ENCODE measurements at places on chromosomes 12 and 14.

DNA sequence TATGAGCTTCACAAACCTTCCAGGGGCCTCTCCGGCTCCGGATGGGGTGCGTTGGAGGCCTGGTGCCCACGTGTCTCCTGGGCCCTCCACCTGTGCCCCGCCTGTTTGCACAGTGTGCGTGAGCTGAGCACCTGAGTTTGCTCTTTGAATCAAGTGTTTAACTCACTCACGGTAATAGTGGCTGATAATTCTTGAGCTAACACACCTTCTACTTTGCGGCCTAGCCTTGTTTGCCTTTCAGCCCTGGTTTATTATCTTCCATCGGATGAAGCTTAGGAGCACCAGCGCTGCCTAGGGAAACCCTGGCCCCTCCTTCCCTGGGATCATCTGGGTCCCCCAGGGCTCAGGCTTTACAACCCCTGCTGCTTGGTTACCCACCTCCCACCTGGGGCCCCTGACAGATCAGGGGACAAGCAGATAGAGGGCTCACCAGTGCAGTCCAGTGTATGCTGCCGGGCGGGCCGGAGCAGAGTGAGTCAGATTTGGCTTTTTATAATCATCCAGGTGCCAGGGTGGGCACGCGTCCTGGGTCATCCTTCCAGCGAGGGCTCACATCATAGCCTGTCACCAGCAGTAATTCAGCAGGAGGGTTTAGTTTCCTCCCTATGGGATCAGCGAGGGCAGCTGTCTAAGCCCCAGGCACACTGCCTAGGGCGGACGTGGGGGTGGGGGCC is 62.8 kb upstream of the RFLNA start:
- no peak for DNase-seq

GRCh38 chr12:112206944-112207343 is 81.6 kb downstream of the TRAFD1 start:
- DNase-seq: no peak

GRCh38 chr12:104197264-104197663 is 18.3 kb upstream of the TXNRD1 start:
- DNase-seq: peak; percentile 32

GRCh38 chr14:93869427-93869826 is 57.7 kb upstream of the FAM181A start:
- DNase-seq: no peak

DNA sequence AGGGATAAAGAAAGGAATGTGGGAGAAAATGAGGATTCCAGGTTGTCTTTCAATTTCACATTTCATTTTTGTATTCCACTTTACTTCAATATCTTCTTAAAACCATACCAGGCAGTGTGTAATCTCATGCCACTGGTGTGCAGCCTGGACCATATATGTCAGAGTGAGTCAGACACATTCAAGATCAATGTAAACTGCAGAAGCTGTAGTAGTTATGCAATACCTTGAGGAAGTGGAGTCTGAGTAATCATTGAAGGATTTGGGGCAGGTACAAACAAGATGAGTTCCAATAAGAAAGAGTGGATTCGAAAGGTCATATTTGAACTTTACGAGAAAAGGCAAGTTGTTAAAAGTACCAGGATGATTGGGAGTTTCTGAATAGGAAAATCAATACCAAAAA is 14.1 kb downstream of the PLCZ1 start:
- no peak for DNase-seq

DNA sequence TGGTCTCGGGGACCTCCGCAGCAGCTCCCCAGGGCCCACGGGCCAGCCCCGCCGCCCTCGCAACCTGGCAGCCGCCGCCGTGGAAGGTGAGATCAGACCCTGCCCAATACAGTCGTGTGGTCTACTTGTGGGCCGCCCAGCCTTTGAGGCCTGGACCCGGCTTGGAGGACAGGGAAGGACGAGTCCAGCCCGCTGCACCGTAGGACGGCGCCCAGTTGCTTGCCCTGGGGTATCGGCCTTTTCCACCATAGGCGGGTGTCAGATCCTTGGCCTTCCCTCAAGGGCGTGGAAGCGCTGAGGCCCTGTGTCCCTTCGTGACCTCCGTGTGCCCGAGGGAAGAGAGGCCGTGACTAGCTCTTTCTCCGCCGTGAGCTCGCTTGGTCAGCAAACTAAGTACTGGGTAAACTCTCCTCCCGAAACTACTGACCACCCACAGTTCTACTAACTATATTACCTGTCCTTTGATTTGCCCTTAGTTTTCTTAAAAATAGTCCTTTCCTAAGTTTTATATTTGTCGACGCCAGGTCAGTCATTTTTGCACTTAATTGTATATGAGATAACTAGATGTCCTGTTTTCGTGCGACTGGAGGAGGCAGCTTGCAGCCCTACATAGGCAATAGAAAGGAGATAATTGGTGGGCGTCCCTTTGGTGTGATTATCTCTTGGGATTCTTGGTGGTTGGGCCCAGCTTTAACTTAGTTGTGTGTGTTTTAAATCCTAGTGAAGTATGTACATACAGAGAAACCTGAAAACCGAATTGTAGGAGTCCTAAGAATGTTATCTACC is 757 bp downstream of the SLC25A3 start:
- peak; percentile 25 for DNase-seq

DNA sequence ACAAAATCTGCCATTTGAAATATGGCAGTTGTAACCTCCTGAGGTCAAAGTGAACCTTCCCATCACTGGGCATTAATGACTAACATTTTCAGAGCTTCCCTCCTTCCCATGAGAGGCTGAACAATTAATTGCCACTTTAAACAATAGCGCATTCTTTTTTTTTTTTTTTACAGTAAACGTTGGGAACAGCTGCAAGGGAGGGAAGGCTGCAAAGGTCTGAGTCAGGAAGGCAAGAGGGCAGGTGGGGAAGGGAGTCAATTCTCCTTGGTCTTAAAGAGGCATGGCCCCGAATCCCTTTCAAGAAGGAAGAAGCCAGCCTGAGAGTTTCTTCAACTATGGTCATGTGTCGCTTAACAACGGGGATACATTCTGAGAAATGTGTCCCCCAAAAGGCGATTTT is 41.0 kb upstream of the PLEKHG3 start:
- no peak for DNase-seq

GRCh38 chr12:117129391-117129790 is 30.2 kb upstream of the TESC start:
- DNase-seq: no peak

DNA sequence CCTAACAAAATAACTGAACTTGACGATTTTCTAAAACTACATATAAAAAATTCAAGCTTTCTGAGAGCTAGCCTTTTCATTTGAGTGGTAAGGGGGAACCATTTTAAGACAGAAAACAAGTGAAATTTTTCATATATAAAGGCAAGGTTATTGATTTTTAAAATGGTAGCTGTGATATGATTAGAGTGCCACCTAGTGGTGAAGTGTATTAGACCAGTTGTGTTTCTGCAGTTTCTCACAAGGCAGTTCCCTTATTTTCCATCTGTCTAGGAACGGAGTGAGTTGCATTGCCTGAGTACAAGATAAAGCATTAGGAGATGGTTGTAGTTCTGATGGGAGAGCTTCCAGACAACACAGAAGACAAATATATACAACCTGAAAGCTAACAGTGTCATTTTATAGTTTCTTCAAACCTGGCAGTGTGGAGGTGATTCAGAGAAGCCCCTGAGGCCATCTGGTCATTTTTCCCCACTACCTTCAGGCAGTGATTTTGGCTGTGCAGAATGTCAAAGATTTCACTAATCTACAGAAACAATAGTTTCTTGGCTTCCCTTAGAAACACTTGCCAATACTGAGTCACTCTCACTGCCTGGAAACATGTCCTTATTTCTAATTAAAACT is 180.8 kb downstream of the C12orf50 start:
- peak; percentile 55 for DNase-seq

GRCh38 chr12:7571257-7571656 is 67.7 kb upstream of the CD163 start:
- DNase-seq: no peak

GRCh38 chr12:121295746-121296617 is 527 bp downstream of the CAMKK2 start:
- DNase-seq: no peak

- DNase-seq: no peak
Observed at GRCh38 chr12:6154730-6155459, 30.4 kb upstream of the VWF start.

GRCh38 chr12:50351120-50352043 is 45.0 kb downstream of the FAM186A start:
- no peak for DNase-seq

DNA sequence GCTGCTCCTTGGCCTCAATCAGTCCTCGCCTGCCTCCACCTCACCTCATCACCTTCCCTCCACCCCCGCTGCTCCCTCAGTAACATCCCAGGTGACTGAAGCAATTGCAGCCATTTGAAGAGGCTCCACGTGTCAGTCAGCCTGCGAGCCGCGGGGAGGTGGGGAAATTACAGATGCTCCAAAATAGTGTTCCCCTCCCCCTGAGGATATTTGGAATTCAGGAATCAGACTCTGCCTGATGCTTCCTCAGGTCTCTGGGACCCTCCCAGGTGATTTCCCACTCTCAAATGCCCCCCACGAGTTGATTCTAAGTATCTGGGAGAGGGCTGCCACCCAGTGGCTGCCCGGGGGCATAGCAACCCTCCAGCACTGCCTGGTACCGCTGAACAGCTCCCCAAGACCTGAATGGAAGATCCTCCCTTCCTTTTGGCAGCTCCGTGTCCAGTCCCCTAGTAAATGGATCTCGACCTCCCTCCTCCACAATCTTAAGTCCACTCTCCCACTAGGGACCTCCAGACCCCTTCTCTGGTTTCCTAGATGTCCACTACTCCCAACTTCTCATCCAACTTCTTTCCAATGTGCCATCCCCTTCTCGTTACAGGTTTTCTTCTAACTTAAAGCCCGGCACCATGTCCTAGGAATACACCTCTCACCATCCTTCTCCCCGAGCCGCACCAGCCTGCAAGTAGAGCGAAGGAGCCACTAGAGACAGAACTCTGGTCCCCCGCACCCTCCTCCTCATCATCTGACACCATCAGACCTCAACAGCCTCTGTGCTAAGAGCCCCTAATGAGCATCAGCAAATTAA is 1.4 kb upstream of the ASIC1 start:
- no peak for DNase-seq

- DNase-seq: no peak
Observed at GRCh38 chr12:93682846-93683261, 5.7 kb downstream of the CRADD start.

- no peak for DNase-seq
Observed at GRCh38 chr12:109010259-109010658, 10.6 kb downstream of the SVOP start.

DNA sequence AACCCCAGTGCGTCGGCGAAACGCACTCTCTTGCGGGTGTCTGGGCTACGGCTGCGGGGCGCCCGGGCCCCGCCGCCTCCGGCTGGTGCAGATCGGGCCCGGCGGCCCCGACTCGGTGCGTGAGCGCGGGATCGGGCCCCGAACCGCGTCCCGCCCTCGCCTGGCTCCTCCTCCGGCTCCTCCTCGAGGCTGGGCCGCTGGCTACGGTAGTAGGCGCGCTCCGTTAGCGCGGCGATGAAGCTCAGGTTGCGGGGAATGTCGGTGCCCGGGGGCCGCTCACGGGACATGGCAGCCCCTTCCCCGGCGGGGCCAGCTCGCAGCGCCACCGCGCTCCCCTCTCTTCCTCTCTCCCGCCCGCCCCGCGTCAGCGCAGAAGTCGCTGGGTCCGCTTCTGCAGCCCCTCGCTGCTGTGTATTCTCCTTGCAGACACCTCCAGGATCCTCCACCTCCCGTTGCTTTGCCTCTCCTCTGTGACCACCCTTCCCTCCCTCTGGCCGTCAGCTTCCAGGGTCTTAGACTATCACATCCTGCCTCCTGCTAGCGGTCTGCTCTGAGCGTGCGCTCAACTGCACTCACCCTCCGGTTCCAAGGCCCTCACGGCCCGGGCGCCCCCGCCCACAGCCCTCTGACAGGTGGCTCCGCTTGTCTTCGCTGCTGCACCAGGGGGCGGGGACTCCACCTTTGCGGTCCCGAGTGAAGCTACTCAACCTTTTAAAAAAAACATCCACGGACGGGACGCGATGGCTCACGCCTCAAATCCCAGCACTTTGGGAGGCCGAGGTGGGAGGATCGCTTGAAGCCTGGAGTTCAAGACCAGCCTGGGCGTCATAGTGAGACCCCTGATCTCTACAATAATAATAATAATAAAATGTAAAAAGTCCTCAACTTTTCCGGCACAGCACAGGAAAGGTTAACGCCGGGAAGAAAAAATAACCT is at the start of gene PPP1R3E:
PPP1R3E (minus strand) TSS at position 570 of the 936 bp plus-strand sequence; CDS start at position 287, 283 bp downstream.
- peak; percentile 45 for DNase-seq

DNA sequence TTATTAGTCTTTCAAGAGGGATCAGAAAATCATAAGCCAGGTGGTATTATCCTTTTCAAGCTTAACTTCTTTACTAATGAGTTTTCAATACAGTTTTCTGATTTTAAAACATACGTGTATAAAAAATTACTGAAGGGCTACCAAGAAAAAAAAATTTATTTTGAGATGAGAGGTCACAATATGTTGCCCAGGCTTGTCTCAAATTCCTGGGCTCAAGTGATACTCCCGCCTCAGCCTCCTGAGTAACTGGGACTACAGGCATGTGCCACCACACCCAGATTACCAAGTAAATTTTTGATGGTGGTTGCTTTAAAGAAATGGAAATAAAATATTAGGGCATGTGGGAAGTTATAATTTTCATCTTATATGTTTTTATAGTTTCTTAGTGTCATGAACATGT is 26.7 kb downstream of the ST8SIA1 start:
- no peak for DNase-seq

DNA sequence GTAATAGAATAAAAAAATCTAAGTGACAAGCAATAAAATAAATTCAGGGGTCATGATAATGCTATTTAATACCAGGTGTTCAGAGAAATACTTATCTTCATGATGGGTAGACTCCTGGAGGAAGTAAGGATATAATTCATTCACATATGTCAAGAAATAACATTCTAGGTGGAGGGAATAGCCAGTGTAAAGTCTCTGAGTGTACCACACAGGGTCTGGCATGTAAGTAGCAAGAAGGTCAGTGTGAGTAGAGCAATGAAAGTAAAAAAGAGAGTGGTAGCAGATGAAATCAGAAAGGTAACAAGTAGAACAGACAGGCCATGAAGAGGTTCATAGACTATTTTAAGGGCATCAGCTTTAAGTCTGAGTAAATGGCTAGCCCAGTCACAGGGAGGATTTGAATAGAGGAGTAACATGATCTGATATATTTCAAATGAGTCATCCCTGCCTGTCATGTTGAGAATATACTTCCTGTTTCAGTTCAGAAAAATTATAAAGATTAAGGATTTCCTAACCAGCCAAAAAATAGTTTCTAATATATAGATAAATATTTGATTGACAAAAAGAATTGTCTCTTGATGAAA is 519.9 kb downstream of the C12orf50 start:
- no peak for DNase-seq

- DNase-seq: no peak
Observed at GRCh38 chr12:130715150-130715997, 725 bp downstream of the RIMBP2 start.

Measured in right lung (tissue), 10 donors.